ENCODE measurements at places on chromosomes 2 and 18.

DNA sequence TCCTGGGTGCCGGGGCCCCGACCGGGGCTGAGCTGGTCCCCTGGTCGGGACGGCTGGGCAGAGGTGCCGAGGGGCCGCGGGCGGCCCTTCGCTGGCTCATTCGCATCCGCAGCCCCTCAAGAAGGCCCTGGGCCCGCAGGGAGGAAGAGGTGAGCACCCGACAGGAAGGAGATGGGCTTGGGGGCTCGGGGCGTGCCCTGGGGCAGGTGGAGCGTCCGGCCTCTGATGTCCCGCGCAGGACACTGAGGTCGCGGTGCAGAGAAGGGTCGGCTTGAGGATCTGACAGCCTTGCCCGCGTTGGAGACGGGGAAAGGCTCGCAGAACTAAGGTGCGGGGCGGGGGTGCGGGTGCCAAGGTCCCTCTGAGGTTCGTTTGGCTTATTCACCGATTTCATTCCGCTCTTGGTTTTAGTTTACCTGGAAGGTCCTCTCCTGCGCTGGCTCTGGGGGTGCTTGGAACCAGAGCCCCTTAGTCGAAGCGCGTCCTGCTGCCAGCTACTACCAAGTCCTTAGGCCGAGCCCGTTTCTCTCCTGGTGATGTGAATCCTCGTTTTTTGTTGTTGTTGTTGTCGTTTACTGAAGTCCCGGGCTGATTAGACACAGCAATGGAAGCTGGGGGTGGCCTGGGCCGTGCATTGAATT lies 18.9 kb upstream of the CD8A start:
- no peak for DNase-seq

DNA sequence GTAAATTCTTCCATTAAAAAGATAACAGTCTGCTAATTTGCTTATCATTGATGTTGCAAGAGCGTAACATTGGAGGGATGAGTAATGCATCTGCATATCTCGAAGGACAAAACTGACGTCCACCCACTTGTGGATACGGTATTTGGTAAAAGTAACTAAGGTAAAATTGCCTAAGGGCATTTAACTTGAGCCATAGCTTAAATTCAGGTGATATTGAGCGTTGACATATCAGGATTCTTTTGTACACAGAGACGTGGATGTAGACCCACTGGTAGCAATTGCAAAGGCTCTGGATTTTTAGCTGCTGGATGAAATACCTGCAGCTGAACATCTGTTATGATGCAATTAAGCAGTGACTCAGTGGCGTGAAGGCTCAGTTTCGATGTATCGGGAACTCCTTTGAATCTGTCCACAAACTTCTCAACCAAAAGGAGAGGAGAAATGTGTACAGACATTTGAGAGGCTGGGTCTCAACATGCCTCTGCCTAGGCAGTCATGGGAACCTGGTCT lies 119.3 kb downstream of the SPTBN1 start:
- no peak for DNase-seq

DNA sequence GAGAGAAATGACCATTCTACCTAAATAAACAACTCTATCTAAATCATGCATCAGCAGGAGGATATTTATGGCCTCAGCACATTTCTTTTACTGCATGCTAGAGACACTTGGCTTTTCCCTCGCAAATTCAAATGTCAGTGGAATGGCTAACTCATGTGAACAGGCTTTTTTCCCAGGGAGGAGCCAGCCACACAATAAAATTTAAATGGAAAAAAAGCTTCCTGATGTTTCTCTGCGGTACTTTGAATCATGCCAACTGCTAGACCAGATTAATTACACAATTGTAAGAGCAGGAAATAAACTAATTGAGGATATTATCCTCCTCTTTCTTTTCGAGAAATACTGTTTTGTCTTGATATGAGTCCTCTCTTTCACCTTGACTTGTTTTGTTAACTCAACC lies 676.3 kb downstream of the IRS1 start:
- DNase-seq: peak; percentile 91

DNA sequence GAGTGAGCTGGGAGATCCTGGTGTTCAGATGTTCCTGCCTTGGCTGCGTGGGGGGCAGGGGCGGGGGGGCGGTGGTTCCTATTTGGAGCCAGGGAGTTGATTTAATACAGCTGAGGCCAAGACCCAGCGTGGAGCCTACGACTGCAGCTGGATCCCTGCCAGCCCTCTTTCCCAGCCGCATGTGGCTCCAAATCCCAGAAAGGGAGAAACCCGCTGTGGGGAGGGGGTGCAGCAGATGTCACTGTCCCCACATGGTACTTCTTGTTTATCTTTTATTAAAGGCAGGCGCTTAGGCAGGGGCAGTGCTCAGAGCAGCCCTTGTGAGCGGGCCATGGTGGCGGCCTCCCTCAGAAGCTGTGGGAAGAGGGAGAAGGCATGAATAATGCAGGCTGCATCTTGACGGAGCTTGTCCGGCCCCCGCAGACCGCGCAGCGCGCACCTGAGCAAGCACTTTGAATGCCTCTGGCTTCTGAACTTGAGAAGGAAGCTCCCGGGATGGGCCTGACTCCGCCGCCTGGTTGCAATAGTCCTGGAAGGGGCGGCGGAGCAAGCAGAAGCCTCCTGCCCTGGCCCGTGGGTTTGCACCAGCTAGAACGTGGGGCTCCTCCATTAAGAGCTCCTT lies 112.1 kb downstream of the GLI2 start:
- no peak for DNase-seq

DNA sequence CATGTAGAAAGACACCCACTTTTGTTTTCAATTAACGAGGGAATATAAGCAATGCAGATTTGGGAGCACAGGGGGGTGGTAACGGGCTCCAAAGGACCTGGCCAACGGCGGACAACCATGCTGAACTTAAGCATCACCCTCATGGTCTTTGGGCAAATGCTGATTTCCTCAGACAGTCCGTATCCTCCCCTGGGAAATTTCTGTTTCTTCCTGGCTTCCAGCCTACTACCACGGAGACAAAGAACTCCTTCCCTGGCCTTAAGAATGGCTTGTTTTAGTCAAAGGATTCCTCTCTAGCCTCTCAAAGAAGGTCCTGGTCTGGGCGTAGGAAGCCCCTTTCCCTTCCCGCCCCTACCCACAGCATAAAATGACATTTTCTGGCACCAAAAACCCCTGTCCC lies 34.3 kb downstream of the EN1 start:
- DNase-seq: no peak

- no peak for DNase-seq
Observed at GRCh38 chr18:44944461-44944860, 263.8 kb downstream of the SETBP1 start.

DNA sequence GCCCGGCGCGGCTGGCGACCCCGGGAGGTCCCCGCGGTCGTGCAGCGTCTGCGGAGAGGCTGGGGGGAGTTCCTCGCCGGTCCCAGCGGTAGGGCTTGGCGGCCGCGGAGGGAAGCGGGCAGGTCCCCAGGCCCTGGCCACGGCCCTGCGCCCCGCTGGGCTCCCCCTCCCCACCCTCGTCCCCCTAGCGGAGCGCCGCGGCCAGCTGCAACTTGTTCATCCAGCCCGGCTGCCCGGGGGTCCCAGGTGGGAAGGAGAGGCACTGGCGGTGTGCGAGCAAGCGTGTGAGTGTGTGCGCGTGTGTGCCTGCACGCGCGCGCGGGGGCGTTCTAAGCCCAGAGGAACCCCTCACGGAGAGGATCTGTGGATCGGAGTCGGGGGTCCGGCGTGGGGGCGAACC lies 1.3 kb downstream of the PTPRM start:
- DNase-seq: peak; percentile 39

- DNase-seq: peak; percentile 85
Observed at GRCh38 chr2:239308661-239309397, 92.0 kb downstream of the HDAC4 start.

DNA sequence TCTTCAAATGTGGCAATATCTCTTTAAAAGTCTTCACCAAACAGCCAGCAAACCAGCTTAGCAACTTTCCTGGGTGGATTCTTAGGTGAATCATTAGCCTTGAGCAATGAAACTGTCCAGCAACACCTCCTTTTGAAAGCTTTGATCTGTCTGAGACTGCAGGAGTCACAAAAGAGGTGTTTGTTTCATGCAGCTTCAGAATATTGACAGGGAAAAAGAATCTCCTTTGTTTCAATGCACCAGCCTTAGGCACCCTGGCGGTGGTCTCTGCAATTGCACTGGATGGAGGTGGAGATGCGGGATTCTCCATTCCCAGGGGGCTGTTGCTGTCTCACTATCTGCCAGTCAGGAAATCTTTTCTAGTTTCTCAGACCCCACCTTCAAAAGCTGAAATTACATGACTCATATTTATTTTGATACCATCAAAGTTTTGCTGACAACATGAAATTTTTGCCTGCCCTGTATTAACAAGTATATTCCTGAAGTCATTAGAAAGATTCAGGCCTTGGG lies 76.0 kb upstream of the DSG1 start:
- no peak for DNase-seq

GRCh38 chr2:205405194-205405593 lies 277.1 kb upstream of the NRP2 start:
- DNase-seq: peak; percentile 68

DNA sequence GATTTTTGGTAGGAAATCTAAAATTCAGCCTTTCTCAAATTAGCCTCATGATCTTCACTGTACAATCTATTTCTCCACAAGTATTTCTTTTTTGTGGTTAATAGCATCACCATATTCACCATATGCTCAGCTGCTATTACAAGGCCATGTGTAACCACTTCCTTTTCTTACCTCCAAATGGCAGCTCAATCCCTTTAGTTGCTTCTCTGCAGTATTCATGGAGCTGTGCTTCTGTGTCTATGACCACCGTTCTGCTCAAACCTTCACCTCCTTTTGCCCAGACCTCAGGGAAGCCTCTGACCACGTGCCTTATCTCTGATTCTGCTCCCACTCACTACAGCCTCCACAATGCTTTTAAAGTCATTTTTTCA lies 126.7 kb upstream of the TMEM200C start:
- DNase-seq: peak; percentile 16

GRCh38 chr2:10204326-10205161 lies 82.0 kb downstream of the RRM2 start:
- peak; percentile 52 for DNase-seq

GRCh38 chr2:128404709-128405466 lies 86.2 kb upstream of the HS6ST1 start:
- DNase-seq: no peak

- peak; percentile 74 for DNase-seq
Observed at GRCh38 chr18:36187193-36187825, at the start of gene MOCOS. Gene MOCOS, plus strand, starts transcription at chr18:36187497. Its CDS starts 43 bp downstream, at chr18:36187540.

DNA sequence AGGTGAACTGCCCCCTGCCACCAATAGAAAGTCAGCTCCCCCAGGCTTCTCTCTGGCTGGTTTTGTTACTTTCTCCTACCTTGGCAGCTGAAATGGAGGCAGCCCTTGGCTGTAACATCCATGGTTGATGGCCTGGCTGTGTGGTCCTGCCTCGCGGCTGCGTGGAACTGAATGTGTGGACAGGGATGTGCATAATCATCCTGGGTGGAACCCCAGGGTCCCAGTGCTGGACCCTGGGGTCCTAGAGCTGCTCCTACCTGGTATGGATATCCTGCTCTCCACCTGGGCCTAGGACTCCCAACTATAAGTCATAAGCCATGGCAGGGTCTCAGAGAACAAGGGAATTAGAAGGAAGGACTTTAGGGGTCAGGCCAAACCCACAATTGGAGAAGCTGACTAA lies 93.5 kb downstream of the CAPN13 start:
- DNase-seq: no peak

DNA sequence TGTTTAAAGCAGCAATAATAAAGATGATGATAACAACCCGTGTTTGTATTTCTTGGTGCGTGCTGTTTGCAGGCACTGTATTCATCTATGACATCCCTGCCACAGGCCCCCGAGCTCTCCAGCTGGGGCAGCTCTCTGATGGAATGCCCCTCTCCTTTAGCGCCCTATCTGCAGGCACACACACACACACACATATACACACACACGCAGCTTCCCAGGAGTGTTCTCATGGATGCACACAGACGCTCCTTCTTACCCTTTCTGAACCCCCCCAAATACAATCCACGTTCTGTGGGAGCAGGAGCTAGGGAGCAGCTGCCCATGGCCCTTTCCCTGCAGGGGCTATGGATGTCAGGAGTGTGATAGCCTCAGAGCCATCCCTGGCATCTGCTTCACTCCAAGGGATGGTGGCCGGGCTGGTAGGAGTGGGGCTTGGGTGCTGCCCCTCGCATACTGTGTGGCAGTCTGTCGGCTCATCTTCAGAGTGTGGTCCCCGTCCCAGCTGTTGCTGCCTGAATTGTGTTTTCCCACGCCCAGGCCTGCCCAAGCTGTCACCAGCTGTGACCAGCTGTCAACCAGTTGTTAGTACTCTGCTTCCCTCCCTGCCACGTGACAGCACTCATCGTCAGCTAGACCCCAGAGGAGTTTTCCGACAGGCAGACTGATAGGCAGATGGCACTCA lies 50.8 kb upstream of the MYCN start:
- DNase-seq: no peak

GRCh38 chr18:68438983-68439382 lies 275.9 kb downstream of the TMX3 start:
- peak; percentile 97 for DNase-seq

- DNase-seq: no peak
Observed at GRCh38 chr2:235031686-235032373, 80.0 kb downstream of the SH3BP4 start.

DNA sequence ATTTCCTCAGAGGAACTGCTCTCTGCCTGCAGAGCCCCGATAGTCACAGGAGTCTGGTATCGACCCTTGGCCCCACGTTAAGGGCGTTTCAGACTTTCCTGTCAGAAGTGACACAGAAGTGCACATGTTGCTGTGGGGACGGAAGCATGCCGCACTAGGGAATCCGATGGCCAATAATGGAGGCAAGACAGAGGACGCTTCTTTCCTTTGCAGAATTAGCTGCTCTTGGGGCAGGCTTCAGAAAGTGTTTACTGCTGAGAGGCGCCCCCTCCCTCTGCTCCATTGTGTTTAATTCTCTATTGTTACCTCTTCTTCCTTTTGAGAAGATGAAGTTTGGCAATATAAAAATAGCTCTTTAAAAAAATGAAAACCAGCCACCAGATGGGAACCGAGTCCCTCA lies 118.6 kb upstream of the EML6 start:
- no peak for DNase-seq

DNA sequence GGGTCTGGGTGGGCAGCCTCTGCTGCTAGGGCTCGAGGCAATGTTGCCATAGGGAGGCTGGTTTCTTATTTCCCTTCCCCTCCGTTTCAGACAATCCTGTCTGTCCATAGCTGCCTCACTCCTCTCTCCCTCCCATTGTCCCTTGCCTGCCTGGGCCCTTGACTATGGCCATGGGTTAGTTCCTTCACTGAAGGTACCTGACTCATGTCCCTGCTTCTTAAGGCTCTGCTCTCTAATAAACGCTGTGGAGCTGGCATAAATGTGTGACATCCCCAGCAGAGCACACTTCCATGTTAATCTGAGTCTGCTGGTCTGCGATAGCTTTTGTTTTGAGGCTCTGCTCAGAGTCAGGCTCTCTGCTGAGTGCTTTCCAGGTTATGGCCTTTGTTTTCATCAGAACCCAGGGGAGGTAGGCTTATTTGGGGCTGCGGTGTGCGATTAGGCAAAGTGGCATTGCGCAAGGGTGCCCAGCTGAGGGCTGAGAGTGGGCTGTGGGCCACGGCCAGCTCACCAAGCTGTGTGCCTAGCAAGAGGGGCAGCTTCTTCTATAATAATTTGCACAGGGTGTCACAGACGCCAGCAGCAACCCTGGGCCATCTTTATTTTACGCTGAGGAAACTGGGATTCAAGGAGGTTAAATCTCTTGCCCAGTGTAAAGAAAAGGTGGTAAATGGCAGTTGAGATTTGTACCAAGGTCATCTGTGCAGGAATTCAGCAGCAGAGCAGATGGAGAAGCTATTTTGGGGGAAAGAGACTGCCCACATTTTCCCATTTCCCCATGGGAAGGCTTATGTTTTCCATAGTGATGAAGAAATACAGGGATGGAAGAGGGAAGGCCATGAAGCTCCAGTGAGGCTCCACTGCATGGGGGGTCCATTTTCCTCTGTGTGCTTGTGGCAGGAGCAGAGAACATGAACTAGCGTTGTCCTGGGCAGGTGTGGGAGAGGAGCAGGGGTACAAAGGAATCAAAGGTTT lies 25.6 kb downstream of the MRPL33 start:
- no peak for DNase-seq
